ENCODE measurements at places on chromosomes 11 and 22.

- DNase-seq = no peak
Observed at GRCh38 chr11:59265735-59266134, 53.0 kb upstream of the MPEG1 start.

GRCh38 chr11:117583063-117583801 lies 213.8 kb downstream of the DSCAML1 start:
- DNase-seq = no peak

GRCh38 chr22:43783777-43784176 lies 28.3 kb downstream of the EFCAB6 start:
- DNase-seq = no peak

- DNase-seq = no peak
Observed at GRCh38 chr11:117750357-117750756, 46.7 kb downstream of the DSCAML1 start.

DNA sequence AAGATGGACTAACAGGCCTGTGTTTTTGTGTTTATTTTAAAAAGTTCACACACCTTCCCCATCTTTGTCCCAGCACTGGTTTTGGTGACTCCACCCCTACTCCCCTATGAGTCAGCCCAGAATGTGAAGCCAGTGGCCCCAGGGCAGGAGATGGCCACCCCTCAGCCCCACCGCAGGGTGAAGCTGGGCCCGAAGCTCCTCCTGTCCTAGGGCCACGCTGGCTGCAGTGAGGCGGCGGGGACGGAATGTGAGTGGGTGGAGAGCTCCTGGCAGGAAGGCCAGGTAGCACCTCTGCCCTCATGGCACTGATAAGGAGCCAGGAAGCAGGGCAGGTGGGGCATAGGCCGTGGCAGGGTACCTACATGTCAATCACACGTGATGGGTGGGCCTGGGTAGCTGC lies 39.9 kb downstream of the SGSM3 start:
- DNase-seq = no peak
